ENCODE measurements at places on chromosomes 1 and 21.

GRCh38 chr21:44455524-44456213, 359 bp downstream of the LRRC3 start:
- peak; percentile 21 for DNase-seq

- no peak for DNase-seq
Observed at GRCh38 chr21:38134084-38134873, 122.5 kb upstream of the KCNJ15 start.

DNA sequence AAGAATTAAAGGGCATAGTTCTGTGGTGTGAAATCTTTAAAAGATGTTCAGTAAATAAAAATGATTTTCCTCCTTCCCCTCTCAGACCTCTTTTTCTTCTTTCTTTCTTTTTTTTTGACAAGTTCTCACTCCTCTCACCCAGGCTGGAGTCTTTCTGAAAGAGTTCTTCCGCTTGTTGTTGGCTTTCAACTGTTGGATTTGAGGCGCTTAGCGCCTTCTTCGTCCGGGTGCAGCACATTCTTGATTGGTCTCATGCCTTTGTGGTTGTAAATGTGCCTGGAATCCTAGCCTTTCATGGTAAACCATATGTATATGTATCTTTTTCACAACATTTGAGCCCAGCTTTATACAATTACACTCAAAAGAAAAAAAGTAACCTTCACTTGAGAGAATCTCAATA, 980 bp upstream of the METTL18 start:
- DNase-seq, result no peak

DNA sequence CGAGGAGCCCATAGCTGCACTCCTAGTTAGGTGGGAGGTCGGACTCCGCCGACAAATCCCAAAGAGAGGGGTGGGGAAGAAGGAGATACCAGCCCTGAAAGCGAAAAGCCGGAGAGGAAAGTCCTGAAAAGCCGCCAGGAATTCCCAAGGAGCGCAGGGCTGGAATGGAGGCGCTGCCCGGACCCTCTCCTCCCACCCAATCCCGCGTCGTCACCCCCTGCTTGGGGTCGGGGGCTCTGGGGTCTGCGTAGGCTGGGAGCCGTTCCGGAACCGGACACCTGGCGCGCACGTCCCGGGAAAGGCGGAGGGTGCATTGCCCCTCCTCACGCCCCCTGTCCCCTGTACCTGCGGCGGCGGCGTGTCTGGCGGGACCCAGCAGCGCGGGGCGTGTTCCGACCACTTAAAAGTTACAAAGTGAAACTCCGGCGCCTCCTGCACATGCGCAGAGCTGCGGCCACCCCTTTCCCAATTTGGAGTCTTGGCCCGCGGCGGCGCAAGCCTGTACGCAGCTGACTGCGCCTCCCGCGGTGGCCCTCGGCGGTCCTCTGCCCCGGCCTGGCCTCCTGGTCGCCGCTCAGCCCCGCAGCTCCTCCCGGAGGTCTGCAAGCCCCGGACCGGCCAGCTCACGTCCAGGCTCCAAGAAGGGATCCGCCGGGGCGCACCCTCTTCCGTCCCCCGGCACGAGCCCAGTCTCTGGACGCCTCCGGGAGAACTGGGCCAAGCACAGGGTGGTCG, at the start of gene TMEM63A:
Gene TMEM63A (minus strand): TSS at position 422 of the 735 bp plus-strand sequence. CDS start 4,800 bp downstream, outside the sequence.
- peak; percentile 83 for DNase-seq

GRCh38 chr1:173418107-173418985, 58.8 kb upstream of the PRDX6 start:
- DNase-seq, result no peak

DNA sequence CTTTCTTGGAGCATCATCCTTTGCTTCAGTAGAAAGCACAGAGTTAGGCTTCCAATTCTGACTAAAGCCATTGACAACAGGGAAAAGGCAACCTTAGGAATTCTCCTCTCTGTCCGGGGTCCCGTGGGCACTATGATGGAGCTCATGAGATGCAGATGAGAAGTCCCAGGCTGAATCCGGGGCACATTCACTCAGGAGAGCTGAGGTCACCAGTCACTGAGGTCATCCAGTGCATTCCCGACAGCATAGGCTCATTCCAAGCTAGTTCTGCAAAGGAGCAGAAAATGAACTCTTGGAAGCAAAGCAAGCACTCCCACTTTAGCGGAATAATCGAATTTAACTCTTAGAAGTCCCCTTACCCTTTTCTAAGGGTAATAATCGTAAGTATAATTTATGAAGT, 6.8 kb downstream of the CR1 start:
- no peak for DNase-seq

DNA sequence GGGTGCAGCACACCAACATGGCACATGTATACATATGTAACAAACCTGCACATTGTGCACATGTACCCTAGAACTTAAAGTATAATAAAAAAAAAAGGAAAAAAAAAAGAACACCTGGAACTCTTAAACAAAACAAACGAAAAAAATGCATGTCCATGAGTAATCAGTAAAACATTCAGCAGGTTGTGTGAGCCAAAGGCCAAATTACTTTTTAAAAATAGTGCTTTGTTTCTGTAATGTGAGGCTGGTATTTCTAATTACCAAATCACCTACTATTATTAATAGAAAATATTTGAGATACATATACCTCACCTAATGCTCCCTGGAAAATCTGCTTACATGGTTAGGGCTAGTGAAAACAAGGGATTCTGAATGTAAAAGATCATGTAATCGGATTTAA, 294.4 kb upstream of the NR5A2 start:
- DNase-seq, result no peak

DNA sequence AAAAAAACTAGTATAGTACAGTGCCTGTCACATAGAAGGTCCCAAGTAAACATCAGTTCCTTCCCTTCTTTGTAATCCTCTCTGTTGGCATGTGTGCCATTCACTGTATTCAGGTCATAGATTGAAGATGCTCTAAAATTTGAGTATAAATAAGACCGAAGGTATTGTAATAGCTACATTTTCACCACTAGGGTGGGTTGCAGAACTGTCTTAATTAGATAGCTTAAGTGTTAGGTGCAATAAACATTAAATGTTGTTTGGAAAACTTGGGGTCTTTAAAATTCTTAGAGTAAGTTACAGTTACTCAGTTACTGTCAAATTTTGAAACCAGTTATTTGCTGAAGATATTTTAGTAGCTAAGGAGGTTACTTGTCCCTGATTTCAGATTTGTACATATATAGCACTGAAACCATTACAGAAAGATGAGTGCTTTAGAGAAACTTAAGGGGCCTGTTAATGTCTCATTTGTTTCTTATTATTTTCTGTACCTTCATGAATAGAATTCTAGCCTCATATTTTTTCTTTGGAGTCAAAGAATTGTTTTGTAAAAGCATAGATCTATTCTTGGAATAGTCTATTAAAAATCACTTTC, 24.3 kb downstream of the PER3 start:
- DNase-seq, result peak; percentile 43

DNA sequence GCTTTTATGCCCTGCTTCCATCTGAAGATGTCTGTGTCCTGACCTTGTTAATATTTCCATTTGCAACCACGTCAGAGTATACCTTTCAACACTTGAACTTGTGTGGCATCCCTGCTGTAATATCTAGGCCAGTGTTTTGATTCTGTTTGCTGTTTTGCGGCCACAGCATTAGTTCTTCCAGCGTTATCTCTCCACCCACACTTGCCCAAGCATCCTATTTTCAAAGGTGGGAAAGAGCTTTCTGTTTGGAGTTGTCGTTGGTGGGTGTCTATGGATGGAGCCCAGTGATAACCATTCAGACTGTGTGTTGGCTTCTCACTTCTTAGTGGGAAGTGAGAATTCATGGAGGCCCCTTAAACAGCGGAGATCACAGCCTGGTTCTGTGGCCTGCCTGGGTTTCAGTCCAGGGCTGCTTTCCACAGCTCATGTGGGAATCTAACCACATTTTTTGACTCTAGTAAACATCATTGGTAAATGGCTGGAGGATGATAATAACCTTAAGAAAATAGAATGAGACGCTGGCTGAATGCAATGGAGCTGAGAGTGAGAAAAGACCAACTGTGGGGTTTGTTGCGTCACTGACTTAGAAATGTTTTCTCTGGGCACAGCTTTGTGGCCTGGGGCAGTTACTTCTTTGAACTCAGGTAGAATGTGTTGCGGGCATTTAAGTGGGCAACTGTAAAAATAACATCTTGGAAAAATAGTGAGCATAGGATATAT, 7.6 kb downstream of the TENT5C start:
- no peak for DNase-seq

DNA sequence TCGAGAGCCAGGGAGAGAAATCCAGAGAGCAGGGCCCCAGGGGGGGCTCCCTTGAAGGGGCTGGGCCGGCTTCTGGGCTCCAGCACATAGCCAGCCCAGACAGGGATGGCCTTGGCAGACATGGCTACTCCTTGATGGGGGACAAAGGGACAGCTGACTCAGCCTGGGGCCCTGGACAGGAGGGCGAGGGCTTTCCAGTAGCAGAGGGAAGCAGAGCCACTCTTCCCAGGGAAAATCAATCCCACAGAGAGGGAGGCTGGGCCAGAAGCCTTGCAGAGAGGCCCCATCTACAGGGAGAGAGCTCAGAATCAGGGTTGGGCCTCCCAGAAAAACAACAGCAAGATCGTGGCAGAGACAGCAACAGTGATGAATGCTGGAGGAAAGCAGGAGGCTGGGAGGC, 15.6 kb downstream of the IGFN1 start:
- DNase-seq, result no peak

DNA sequence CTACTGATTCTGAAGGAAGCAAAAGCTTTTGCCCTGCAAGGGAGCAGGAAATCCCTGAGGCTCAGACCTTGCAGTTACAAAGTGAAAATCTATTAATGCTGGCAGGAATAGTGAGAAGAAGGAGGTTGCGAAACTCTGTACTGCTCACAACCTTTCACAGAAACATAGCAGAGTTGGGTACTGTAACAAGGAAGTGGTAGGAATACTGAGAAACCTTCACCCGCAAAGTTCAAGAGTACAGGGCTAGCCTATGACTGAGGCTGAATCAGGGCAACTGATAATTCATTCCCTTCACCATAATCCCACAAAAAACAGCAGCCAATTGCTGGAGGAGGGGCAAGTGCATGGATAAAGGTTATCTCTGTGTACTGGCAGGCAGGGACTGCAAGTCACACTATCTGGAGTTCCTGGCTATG, 23.9 kb upstream of the KCTD3 start:
- DNase-seq, result peak; percentile 40

- DNase-seq, result no peak
Observed at GRCh38 chr1:53075761-53076163, 13.7 kb downstream of the PODN start.

DNA sequence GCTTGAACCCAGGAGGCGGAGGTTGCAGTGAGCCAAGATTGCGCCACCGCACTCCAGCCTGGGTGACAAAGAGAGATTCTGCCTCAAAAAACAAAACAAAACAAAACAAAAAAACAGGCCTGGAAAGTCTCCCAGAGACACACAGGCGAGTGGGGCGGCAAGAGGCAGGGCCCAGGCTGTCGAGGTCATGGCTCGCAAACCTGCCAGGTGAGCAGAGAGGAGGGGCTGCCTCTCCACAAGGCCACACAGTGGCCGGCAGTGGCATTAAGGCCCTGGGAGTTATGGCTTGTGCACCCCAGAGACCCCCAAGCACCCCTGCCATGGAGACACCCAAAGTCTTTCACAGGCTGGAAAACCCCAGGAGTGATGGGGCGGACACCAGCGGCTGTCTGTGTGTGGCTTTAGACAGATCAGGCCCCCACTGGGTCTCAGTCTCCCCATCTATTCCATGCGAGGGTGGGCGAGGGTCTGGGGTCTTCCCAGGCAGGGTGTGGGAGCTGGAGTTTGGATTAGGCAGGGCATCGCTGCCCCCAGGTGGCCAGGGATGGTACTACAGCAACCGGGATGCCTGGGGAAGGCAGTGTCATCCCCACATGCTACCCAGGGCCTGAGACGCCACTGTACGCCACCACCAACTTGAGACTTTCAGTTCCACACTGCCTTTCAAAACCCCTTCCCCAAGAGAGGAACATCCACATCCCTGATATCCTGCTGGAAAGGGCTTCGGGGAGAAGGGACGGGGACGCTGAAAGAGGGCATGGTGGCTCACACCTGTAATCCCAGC, 7.3 kb upstream of the CTRC start:
- DNase-seq, result peak; percentile 83

GRCh38 chr1:209727286-209727685, 22.6 kb downstream of the HSD11B1 start:
- no peak for DNase-seq

DNA sequence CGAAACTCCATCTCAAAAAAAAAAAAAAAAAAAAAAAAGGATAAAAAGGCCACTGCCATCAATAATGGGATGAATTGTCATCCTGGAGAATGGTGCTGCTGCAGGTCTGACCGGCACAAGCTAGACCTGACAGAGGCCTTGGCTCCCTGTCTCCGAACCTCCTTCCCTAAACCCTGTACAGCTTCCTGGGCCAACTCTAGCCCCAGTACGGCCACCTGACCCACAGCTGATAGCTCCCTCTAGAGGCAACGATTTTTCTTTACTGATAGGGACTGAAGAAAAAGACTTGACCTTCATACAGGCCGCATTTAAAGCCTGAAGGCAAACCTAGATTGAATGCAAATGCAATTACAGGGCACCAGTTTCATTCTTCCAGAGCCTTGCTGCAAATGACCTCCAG, 30.7 kb downstream of the NOL9 start:
- DNase-seq, result peak; percentile 52

GRCh38 chr1:212774584-212774983, 17.0 kb downstream of the NSL1 start:
- DNase-seq, result peak; percentile 75

GRCh38 chr1:38015978-38016725, 3.6 kb downstream of the UTP11 start:
- DNase-seq, result no peak

DNA sequence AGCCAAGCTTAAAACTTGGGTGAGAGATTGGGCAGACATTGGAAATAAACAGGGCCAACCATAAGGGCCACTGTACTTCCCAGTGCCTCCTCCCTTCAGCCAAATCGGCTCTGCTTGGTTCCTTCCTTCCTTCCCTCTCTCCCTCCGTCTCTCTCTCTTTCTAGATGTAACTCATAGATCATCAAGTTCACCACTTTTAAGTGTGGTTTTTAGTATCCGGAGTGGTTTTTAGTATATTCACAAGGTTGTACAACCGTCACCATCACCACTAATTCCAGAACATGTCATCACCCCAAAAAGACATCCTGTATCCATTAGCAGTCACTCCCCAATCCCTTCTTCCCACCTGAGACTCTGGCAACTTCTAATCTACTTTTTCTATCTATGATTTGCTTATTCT, 51.0 kb downstream of the MYSM1 start:
- DNase-seq, result no peak

GRCh38 chr1:33973799-33974545, 110.1 kb downstream of the HMGB4 start:
- DNase-seq, result no peak

- DNase-seq, result no peak
Observed at GRCh38 chr1:210236386-210236839, 3.8 kb downstream of the SERTAD4 start.

Measured in inflammatory macrophage treated with lipopolysaccharide for 1 hour (primary cell).